ENCODE measurements at places on chromosomes 4 and X.

- no peak for DNase-seq
Observed at GRCh38 chr4:182904211-182904761, 12.9 kb downstream of the DCTD start.

DNA sequence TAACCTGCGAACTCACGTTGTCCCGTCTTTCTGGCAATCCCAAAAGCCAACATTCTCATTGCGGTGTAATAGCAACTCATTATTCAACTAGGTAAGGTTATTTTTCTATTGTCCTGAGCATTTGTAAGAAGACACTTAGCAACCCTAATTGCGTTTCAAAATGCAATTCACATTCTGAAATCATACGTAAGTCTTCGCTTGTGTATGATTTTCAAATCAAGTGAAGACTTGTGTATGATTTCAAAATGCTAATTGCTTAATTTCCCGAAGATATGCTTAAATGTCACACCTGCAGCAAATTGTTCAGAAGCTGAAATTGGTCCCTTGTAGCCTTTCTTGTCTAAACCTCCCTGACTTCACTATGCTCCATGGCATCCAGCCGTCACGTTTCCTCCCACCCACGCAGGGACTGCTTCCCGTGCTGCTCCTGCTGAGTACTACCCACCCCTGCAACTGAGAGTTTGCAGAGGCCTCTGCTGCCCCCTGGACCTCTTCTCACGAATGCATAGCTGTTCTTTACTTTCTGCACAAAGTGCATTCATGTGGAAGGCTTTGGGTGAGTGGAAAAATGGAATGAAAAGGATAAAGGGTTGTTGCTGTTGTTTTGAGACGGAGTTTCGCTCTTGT lies 40.8 kb upstream of the CLDN24 start:
- no peak for DNase-seq

DNA sequence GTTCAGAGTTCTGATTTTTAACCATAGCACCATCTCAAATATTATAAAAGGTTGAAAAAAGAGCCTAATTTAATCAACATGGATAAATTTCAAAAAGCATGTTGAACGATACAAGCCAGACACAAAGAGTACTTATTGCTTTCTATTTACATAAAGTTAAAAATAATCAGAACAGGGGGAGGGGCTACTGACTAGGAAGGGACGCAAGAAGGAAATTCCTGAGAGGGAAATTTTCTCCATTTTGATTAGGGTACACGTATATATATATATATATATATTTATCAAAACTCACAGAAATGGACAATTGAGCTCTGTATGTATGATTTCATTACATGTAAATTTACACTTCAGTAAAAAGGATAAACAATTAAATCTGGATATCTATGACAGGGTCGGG lies 482 bp upstream of the MBTPS2 start:
- no peak for DNase-seq

- no peak for DNase-seq
Observed at GRCh38 chr4:181259081-181259709, 984.0 kb upstream of the TENM3 start.

GRCh38 chr4:105556206-105556605 lies 3.8 kb downstream of the ARHGEF38 start:
- DNase-seq = no peak

- no peak for DNase-seq
Observed at GRCh38 chr4:153683763-153684181, 308 bp upstream of the TLR2 start.

DNA sequence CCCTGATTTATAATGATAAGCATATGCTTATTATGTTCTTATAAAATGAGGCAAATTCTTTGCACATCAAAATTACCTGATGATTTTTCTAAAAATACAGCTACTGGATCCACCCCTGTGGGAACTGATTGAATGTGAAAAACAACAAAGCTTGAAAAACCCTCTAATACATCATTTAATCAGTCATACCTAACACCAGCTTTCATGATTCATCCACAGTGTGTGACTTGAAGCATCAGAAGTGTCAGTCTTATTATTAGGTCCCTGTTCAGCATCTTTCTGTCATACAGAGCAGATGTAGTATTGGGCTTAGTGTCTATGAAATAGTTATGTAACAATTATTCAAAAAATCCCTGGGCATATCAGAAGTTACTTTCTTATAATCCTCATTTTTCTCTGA lies 671.3 kb upstream of the GALNT7 start:
- no peak for DNase-seq

DNA sequence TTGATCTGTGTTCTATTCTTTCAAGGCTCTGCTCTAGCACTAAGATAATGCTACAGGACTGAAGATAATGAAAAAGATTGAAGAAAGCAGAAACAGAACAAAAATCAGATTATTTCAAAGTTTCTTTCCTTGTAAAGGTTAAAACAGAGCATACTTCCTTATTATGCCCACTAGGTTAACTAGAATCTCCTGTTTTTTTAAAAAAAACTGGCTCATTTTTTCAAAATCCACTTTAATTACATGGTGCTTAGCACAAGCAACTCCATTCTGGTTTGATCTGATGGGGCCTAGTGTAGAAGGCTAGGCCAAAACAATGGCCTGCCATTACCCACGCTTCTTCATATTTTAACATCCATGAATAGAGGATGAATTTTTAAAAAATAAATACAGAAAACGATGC lies 1.2 kb upstream of the UBA6 start:
- DNase-seq = no peak

GRCh38 chr4:141339966-141340365 lies 119.3 kb downstream of the ZNF330 start:
- DNase-seq = no peak

GRCh38 chrX:119757646-119757978 lies 776 bp upstream of the SOWAHD start:
- no peak for DNase-seq

DNA sequence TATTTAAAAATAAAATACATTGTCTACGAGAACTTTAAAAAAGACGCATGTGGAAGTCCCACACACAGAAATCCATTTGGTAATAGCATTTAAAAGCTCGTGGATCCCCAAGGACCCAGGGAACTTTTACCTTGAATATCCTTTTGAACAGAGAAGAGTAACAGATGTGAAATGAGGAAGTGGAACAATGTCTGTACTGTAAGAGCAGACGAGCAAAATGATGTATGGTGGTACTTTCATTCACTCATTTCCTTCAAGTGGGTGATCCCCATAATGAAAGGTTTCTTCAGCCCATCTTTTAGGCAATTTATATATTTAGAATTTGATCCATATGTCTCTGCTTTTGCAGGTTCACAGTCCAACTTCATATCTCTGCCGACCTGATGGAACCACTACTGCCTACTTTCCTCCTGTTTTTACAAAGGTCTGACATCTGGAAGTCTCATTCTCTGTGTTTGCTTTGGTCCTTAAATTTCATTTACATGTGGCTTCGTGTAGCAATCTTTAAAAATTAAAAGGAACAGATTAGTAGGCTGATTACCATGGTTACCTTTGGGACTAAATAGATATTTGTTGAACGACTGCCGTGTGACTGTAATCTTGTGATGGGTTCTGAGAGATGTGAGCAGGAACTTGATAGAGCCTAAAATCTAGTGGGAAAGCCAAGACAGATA lies 188.4 kb downstream of the PALLD start:
- no peak for DNase-seq

DNA sequence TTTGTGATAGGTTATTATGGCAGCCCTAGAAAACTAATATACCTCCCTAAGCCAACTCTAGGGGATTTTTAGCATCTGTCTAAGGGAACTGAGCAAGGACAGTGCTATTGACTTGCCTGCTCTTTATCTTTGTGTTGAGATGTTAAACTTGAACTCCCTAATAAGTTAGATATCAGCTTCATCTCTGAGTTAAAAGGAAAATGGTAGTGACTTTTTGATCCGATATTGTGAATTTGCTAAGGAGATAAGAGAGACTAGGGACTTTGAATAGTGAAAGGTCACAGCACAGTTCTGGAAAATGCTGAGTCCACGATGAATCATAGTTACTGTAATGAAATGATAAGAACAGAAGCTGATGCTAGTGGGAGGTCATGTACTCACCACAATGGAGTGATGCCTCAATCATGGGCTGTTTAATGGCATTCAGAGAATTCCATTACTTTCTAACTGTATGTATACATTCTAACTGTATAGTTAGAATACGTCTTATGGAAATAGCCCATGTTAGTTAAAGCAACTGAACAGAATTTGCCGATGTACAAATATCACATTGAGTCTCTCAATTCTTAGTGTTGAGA lies 147.2 kb downstream of the GLRA3 start:
- no peak for DNase-seq

DNA sequence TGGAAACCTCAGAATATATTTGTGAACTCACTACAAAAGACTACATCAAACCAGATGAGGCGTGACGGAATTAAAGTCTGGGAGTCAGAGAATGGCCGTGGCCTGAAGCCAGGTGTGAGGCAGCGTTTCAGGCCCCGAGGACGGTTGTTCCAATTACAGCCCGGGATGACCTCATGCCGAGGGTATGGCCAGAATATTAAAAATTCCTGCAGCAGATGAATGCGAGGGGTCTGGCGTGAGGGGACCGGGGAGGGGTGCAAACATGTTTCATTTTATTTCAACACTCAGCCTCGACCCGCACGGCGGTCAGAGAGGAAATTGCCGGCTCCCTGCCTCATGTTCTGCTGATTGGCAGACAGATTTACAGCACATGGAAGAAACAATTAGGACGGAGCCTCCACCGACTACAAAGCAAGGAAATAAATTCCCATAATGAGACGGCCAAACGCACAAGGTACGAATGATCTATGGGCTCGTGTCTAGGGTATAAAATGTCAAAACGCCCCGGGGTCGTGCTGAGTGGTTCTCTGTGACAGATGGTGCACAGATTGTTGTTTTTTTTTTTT lies 289.7 kb downstream of the SHOX start:
- no peak for DNase-seq

- no peak for DNase-seq
Observed at GRCh38 chr4:99126376-99126775, 17.7 kb downstream of the ADH4 start.

GRCh38 chrX:84729809-84730208 lies 227.6 kb upstream of the HDX start:
- DNase-seq = no peak

DNA sequence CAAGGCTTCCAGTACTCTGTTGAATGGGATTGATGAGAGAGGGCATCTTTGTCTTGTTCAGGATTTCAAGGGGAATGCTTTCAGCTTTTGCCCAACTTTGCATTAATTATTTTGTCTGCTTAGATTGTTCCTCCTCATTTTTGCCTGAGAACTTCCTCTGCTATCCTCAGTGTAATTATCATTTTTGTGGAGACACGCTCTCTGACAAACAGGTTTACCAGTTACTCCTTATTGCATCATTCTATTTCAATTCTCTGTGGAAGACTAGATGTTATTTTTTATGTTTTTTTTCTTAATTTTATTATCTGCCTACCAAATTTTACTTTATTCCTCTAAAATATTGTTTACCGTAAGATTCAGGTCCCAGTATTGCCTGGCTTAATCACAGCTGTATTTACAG lies 349.2 kb downstream of the ADGRL3 start:
- DNase-seq = no peak

GRCh38 chr4:2057382-2058065 lies 1.6 kb upstream of the NAT8L start:
- DNase-seq = no peak

DNA sequence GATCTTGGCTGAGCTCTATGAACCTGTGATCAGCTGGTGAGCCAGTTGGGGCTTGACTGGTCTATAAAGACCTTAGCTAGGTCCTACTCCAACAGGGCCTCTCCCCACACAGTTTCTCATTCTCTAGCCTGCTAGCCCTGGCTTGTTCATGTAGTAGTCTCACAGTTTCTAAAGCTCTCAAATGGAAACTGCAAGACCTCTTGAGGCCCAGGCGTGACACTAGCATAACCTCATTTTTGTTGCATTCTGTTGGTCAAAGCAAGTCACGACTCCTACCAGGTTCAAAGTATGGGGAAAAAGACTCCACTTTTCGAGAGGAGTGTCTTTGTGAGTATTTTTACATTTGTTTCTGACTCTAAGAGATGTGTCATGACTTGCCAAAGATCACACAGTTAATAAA lies 50.9 kb downstream of the CEP44 start:
- no peak for DNase-seq

GRCh38 chrX:154304846-154305245 lies 9.3 kb downstream of the TKTL1 start:
- DNase-seq = no peak

GRCh38 chr4:71498625-71499024 lies 159.8 kb downstream of the SLC4A4 start:
- DNase-seq = no peak

DNA sequence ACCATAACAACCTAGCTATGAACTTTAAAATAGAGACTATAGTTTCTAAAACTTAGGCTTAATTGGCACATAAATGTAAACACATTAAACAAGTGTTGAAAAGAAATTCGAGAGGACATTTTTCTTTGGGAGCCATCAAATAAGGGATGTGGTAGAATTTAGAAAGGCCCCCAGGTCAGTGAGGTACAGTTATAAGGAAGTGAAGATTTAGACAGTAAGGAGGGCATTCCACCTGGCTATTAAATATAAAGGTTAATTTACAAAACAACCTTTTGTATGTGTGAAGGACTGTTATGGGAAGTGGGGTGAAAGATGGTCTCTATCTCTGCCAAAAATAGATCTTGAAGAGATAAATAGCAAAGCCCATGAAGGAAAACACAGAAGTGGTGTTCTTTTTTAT lies 83.9 kb downstream of the AFF1 start:
- no peak for DNase-seq

GRCh38 chr4:3013839-3014350 lies 50.5 kb downstream of the GRK4 start:
- DNase-seq = no peak

DNA sequence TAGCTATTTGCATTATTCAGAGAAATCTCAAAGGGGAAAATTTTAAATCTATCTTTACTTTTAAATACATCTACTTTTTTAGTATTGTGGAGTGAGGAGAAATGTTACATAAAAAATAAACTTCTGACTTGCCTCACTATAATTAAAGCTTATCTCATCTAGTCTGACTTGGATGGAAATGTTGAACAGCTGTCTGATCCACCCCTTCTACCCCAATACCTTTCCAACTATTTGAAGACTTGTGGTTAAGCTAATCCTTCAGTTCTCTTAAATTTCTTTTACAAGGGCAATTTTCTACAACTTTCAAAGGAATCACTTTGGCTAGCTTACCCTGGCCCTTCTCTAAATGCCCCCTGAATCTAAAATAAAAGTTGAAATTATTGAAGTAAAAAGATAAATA lies 17.3 kb upstream of the RPS6KA6 start:
- no peak for DNase-seq

- no peak for DNase-seq
Observed at GRCh38 chr4:48254381-48255071, 15.1 kb downstream of the TEC start.

DNA sequence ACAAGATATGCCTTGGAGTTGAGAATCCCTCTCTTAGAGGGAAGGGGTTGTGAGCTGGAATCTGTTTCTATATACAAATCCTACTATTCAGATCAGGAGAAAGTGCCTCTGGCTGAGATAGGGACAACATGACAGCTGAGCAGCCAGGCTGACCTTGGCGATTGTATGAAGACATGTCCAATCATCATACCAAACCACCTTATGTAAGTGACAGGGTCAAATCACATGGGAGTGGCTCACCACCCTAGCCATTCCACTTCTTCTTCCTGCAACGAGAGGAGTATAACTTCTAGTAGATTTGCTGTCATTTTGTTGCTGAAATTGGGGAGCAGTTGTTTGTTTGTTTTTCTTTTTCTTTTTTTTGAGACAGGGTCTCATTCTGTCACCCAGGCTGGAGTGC lies 48.3 kb upstream of the TMEM150C start:
- DNase-seq = no peak

GRCh38 chr4:113294908-113295307 lies 245.5 kb downstream of the ANK2 start:
- no peak for DNase-seq

Data from activated T-helper 9 cell treated with anti-CD3 and anti-CD28 coated beads, Interleukin-2, amount 50 U/mL, for 16 hours (primary cell).